Stimulated activated CD8-positive, alpha-beta memory T cell treated with anti-CD3 and anti-CD28 coated beads, Interleukin-2, amount 100 ng/mL, for 1 hour (primary cell): ENCODE measurements at places on chromosomes 6 and 20.

GRCh38 chr6:145380186-145380585 lies 355.1 kb downstream of the EPM2A start:
- no peak for DNase-seq

GRCh38 chr20:57628047-57628961 lies 8.1 kb upstream of the ZBP1 start:
- DNase-seq: no peak

DNA sequence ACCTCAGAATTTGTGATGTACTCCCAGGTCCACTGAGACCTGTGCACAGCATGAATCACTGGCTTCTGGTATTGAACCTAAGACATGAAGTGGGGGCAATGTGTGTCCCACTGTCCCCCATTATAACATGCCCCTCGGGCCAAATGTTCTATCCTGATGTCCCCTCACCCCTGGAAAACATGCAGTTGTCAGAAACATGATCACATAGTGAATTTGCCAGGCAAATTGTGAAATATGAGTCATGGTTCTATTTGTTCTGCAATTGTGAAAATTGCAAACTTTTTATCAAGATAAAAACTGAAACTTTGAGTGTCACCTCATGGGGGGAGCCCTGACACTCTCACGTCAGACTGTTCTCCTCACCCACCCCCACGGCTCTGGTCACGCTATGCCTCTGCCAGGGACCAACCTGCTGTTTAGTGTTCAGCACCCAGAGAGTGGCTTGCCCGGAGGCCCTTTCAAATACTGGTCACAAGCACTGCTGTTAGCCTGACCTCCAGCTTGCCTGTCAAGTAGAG lies 305.3 kb downstream of the CLIC5 start:
- DNase-seq: no peak

GRCh38 chr20:4748847-4749246 lies 27.1 kb downstream of the PRND start:
- DNase-seq: no peak

DNA sequence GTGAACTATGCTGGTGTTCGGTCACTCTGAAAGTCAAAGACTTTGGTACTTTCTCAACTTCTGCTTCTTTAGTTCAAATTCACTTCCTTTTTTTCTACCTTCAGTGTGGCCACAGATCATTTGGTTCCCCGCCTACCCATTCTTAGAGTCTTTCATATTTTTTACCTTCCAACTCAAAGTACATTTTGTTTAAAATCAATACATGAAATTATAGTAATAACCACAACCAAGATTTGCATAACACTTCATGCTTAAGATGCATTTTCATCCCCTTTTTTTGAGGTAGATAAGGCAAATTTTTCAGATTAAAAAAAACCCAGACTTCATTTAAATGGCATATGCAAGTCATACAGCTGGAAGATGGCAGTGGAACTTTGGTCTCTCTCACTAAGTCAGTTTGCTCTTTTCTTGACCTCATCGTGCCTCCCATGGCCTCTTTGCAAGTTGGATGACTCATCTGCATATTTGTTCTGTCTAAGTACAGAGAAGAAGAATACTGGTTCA lies 11.9 kb upstream of the CNR1 start:
- DNase-seq: no peak

GRCh38 chr6:72260489-72260888 lies 361.4 kb upstream of the KCNQ5 start:
- no peak for DNase-seq

- no peak for DNase-seq
Measured at GRCh38 chr6:169787797-169788196, 36.4 kb downstream of the ERMARD start.

DNA sequence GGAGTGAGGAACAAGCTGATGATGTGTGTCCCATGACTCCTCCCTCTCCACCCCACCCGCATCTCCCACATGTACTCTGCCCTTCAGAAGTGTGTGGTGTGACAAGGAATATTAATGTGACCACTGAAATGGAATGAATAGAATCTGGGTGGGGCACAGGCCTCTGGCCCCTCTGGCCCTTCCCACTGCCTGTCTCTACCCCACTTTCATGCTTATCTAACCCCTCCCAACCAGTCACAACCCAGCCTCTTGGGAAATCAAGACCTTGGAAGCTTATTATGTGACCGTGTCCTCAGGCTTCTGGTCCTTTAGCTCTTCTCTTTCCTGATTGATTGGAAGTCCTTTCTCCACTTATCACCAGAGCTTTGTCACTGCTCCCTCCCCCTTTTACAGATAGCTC lies 312.2 kb upstream of the SOX4 start:
- DNase-seq: no peak

GRCh38 chr6:38307740-38308139 lies 332.0 kb downstream of the BTBD9 start:
- DNase-seq: no peak

DNA sequence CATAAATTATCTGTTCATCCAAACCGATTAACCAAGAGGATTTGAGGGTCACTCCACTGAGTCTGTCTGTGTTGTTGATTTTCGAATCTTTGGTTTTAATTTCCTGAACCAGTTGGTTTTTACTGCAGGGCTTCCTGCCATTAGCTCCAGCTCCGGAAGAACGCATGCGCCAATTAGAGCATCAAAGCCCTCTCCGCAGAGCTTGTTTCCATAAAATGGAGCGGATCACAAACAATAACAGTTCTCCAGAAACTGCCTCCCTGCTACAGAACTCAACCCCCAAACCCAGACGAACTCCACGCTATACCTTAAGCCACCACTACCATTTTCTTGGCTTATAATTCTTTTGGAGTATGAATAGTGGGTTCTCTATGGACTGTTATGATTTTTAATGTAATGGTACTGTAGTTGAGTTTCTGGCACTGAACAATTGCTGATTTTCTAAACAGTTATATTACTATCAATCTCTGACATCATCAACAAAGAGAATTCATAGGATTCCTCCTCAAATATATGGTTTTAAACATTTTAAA lies 13.8 kb downstream of the TFAP2A start:
- no peak for DNase-seq

DNA sequence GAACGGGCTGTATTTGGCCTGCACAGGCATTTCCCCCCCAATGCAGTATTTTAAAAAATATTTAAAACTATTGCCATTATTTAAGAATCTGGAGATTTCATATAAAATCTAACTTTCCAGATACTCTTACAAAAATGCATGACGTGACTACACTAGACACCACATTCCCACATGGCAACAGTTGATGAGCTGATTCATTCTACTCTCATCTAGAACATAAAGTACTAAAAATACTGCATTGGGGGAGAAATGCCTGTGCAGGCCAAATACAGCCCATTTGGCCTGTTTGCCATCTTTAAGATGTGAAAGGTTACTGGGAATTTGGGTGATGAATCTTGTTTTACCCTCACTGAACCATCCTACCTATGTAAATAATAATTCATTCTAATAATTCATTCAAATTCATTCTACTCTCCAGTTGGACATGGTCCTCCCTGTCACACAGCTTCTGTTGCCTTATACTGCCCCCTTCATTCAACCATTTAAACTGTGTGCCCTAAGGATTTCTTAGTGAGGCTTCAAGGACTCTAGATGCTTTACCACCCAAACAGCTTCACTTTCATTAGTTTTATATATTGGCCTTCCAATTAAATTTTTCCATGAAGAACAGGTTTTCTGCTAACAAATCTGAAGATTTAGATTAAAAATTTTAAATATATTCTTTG lies 6.9 kb upstream of the ZSCAN16 start:
- DNase-seq: no peak

- no peak for DNase-seq
Measured at GRCh38 chr6:11972806-11973205, 39.3 kb upstream of the HIVEP1 start.

DNA sequence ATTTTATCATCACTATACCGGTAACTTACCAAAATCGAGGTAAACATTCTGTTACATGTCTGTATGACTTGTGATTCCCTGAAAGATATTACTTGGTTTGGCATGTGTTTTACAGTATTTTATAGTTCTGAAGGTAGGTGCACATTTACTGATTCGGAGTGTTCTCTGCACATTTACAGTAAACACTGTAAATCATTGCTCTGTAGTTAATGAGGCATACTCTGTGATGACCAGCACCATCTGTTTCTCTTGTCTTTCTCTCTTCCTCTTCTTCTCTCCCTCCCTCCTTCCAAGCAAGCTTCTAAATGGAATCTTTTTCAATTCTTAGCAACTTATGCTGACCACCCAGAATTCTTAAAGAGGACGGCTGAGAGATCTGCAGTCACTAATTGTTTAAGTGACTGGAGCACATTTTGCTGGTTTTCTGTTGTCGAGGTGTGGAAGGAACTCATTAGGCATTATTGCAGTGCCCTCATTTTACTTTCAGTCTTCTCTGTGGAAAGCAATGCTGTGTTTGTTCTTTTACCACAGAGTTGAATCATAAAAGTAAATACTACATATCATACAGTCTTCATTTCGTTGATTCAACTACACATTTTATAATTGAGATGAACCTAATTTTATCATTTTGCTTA lies 126.5 kb downstream of the UTRN start:
- DNase-seq: no peak

DNA sequence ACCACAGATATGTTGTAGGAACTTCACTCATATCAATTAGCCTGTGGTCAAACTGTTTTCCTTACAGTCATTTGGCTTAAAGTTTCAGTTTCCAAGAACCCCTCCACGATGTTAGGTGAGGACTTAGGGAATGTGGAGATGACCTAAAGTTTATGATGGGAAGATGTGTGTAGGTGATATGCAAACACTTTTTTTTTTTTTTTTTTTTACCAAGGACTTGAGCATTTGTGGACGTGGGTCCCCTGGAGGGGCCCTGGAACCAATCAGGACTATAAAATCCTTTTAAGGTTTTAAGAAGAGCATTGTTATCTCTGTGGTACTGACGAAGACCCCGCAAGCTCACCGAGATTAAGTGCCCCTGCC lies 478 bp upstream of the MTHFD1L start:
- DNase-seq: no peak

DNA sequence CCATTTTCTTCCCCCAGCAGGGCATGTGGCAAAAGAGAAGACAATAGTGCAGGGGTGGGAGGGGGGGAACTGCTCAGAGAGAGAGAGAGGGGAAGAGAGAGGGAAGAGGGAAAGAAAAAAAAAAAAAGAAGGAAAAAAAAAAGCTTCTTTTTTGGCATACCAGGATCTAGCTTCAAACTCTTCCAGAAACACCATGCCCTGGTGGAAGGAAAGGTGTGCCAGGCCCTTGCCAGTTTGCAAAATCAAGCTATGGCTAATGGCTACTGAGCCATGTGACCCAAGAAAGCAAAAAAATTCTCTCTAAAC lies 326 bp downstream of the ZMYND8 start:
- no peak for DNase-seq

DNA sequence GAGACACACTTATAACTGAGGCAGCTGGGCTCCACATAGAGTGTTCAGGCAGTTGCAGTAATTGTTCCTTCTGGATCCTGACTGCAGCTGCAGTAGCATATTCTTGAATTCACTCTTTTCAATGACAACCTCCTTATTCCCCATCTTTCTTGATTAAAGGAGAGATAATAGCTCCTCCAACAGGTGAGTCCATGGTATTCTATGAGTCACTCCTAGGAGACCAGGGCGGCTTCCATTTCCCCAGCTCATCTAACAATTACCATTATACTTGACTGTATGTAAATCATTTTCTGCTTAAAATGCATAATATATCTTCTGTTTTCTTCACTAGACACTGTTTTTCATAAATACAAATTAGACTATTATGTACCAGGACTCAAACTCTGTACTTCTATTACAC lies 62.4 kb downstream of the TENT5A start:
- DNase-seq: no peak

GRCh38 chr6:82786248-82786647 lies 279.4 kb downstream of the UBE3D start:
- DNase-seq: no peak

- peak; percentile 3 for DNase-seq
Measured at GRCh38 chr6:14211562-14211942, 94.0 kb downstream of the CD83 start.

DNA sequence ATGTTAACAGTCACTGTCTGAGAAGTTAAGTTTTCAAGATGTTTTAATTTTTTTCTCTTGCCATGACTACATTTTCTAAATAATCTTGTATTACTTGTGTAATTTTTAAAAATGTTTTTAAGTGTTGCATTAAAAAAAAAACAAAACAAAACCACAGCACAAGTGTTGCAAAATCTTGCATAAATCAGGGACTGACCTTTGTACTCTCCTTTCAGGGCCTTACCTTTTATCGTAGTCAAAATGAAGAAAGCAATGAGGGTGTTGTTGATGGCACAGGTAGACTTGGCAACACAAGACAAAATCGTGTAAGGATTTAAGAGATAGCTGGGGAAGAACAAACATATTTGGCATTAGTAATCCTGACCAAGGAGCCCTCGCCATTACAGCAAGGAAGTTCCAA lies 42.5 kb downstream of the PIGU start:
- no peak for DNase-seq

- no peak for DNase-seq
Measured at GRCh38 chr20:22475662-22476061, 108.7 kb downstream of the FOXA2 start.

DNA sequence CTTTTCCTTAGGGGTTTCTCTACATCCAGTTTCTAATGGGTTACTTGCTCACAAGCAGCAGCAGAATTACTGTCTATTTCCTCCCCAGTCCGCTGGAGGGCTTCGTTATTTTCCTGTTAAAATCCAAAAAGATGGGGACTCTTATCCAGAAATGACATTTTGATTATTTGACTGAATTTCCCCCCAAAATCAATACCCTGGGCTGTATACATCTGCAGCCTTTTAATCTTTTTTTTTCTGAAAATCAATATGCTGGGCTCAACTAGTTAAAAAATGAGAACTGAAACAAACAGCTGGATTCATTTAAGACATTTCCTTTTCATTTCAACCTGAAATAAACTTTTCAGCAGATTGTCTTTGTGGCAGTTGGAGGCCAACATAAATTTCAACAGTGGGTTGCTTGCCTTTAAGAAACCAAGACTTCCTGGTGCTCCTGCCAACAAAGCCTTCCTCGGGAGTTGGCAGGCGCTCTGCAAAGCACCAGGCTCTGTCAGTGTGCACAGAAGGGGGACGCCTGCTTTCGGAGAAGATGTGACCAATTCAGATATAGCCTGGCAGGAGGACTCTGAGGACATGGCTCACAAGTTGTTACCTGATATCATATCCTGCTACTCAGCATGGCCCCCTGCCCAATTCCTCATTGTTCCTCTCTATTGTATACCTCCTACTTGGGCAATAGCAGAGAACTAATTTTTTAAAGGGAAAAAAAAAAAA lies 204.7 kb upstream of the ARG1 start:
- DNase-seq: no peak

GRCh38 chr6:169799474-169799926 lies 48.1 kb downstream of the ERMARD start:
- DNase-seq: no peak
